GM19239 (cell line): ENCODE measurements at places on chromosomes 5 and 9.

DNA sequence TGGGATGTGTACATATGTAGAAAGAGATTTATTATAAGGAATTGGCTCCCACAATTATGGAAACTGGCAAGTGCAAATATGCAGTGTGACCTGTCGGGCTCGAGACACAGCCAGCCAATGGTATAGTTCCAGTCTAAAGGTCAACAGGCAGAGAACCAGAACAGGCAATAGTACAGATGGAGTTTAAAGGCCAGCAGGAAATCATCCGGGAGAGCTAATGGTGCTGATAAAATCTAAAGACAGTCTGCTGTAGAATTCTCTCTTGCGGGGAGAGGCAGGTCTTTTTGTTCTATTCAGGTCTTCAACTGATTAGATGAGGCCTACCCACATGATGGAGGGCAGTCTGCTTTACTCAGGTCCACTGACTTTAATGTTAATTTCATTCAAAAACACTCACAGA is 21.8 kb downstream of the ANKRD31 start:
- DNase-seq, result no peak

GRCh38 chr5:180084638-180085561 is 13.3 kb upstream of the RNF130 start:
- DNase-seq, result no peak

DNA sequence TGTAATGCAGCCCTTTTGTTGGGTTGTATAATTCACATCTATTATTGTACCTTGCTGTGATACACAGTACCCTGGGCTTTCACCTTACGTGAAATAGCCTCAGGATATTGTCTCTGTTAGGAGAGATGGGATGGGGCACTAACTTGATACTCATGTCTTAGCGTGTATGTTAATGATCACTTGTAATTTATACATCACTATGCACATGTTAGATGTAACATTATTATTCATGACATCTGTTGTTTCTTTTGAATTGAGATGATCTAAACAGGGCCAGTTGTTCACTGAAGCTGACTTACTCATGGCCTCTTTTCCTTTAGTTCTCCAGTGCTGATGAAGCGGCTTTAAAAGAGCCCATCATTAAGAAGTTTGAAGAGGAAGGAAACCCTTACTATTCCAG is 65.2 kb downstream of the MCCC2 start:
- DNase-seq, result no peak

GRCh38 chr5:173795601-173796000 is 92.5 kb upstream of the CPEB4 start:
- DNase-seq, result no peak

DNA sequence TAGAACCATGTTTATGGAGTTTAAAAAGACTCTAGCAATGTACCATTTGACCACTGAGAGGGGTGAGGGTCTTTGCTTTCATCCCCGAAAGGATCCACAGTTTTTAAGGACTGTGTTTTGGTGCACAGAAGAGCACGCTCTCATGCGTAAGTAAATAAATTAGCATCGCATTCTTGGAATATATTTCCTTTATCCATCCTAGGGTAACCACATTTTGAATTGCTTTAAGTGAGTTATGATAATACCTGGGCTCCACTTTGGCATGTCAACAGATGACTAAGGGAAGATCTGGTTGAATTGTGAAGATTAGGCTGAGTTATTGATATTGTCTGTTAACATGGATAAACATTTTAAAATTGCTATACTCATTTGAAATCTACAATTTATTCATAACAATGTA is 89.4 kb upstream of the EDIL3 start:
- no peak for DNase-seq

- no peak for DNase-seq
Measured at GRCh38 chr9:36995927-36996705, 38.0 kb downstream of the PAX5 start.

DNA sequence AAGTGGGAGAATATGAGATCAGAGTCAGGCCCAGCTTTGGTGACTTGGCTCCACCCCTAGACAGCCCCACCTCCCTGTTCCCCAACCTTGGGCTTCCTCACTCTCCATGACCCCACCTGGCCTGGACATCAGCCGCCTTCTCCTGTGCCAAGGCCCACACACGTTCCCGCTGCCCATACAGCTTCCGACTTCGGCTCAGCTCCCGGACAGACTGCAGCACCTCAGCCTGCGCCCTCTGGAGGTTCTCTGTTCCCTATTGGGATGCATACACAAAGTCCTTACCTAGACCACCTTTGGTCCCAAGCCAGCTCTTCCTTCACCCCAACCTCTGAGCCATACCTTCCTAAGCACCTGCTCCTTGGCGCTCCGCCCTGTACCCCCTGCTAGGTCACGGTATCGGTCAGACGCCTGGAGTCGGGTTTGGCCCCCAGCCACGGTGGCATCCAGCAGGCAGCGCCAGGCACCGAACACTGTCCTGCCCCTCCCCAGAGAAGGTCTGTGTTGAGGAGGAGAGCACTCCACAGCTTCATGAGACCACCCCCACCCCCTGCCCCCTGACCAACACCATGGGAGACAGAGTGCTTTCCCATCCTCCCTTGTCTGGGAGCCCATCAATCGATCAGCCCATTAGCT is 2.0 kb downstream of the FCHSD1 start:
- no peak for DNase-seq

DNA sequence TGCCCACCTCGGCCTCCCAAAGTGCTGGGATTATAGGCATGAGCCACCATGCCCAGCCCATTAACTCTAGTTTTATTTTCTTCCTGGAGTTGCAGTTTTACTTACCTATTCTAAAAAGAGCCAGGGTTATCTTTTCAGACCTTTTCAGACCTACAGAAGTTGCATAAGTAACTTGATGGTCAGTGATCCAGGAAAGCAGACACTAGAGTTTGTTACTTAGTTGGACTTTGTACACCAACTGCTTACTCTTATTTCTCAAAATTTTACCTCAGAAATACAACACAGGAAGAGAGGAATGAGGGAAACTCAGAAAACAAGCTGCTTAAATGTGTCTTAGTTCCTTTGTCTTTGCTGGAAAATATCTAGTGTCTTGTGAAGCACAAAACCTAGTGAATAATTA is 25.4 kb downstream of the RAD23B start:
- DNase-seq, result no peak

DNA sequence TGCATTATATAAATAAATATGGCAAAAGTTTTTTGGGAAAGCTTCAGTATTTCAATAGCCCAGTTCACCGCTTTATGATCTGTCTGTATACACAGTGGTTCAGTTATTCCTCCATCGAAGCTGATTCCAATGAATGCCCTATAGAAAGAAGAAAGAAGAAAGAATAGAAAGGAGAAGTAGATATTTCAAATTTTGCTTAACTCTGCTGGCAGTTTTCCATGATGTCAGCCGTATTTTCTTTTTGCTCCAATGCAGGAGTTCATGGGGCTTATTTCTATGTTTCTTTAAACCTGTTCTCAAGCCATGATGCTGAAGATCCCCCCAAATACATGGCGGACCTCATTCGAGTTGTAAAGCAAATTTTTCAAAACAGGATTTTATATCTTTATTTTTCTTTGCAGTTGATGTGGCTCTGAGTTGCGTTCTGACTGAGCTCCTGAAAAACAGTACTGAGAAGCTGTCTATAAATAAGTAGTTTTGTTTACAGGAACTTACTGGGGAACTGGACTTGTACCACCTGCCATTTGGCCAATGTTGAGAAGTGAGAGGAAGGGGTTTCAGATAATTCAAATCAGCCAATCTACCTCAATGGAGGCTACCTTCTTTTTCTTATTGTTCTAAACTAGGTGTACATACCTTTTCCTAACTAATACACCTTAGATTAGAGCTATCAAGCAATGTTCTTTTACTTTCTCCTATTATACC is 418.5 kb upstream of the MEF2C start:
- no peak for DNase-seq

DNA sequence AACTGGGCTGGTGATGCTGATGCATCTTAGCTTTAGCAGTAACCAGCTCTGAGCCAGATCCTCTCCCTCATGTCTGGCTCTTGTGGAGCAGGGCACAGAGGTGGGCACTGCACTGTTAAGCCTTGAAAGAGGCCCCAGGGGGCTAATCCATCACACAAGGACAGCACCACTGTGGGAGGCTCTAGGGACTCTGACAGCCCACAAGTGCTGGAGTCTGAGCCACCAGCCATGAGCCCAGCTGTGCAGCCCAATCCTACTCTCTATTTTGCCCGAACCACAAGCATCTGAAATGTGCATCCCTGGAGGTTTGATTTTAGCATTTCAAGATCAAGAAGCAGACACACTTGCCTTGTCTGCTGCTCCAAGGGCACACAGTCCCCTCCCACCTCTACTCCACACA is 407.1 kb upstream of the TRPC7 start:
- no peak for DNase-seq

DNA sequence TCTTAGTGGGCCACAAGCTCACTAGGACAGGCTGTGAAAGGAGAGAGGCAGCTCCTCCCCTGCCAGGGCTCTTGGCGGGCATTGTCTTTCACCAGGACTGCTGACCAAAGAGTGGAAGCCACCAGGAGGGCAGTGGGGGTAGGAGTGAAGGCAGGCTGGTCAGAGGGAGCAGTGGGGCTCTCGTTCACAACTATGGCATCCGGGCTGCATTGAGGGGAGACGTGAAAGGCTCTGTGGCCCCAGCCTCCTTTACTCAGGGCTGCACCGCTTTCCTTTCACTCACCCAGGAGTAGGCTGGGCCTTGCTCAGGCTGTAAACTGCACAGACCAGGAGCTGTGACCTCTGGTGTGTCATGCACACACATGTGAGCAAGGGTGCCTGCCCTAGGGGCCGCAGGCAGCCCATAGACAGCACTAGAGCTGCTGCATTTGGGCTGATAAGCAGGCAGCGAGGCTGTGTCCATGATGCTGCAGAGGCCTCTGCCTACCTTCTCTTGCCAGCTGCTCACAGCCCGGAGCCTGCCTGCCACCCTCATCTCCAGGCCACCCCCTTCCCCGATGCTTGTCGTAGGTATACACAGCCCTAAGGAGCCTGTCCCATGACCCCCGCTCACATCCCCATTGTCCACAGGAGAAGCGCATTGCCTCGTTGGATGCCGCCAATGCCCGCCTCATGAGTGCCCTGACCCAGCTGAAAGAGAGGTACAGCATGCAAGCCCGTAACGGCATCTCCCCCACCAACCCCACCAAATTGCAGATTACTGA is 130.4 kb downstream of the DAB2IP start:
- no peak for DNase-seq

GRCh38 chr5:180785794-180786221 is 16.8 kb downstream of the MGAT1 start:
- no peak for DNase-seq

- no peak for DNase-seq
Measured at GRCh38 chr9:35757226-35757891, 3.3 kb upstream of the MSMP start.

DNA sequence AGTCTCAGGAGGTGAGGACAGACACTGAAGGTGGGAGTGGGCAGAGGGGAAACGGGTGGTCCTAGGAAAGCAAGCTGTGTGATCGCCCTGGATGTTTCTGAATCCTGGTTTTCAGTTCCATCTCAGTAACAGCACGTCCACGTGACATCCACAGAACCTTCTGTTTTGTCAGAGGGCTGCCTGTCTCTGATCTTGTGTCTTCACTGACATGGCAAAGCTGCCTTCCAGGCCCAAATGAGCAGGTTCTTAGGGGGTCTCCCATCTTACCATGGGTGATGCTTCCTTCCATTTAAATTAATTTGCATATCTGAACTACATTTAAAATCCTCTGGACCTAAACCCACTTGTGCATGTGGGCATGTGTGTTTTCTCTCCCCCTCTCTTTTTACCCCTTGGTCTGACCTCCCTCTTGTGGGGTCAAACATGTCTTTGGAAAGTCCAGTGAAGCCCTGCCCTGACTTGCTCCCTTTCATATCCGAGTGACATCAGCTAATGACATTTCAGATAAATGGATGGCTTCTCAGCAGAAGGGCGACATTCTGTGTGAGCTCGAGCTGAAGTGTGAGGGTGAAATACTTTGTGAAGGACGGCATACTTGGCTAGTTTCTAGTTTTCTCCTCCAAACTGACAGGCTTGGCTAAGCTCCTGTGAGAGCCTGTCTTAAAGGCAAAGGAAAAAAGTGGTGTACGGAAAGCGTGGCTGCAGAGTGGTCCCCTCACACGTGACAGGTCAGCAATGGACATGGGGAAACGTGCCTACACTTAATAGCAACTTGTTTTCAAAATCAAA is 204.8 kb upstream of the S1PR3 start:
- no peak for DNase-seq

GRCh38 chr5:172167895-172168294 is 20.1 kb downstream of the STK10 start:
- no peak for DNase-seq

DNA sequence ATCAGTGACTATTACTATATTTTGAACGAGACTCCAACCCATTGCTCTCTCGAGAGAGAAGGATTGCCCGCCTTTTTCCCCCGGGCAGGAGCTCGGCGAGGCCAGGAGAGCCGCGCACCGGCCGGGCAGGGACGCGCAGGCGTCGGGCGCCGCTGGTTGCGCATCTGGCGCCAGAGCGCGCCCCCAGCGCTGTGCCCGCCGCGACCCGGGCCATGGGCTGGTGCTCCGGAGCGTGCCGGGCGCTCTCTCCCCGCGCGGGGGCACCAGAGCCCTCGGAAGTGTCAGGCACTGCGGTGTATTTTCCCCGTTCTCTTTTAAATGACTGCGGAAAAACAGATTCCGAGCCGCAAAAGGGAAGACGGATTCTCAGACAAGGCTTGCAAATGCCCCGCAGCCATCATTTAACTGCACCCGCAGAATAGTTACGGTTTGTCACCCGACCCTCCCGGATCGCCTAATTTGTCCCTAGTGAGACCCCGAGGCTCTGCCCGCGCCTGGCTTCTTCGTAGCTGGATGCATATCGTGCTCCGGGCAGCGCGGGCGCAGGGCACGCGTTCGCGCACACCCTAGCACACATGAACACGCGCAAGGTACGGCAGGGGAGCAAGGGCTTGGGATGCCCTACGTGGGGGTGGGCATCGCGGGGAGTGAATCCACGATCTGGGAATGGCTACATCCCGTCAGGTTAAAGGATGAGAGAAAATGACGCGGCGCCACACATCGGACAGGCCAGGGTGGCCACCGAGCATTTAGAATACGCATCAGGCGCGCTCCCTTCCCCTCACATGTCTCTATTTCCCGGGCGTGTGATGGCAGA is 1.1 kb upstream of the NTRK2 start:
- peak; percentile 56 for DNase-seq

- DNase-seq, result no peak
Measured at GRCh38 chr5:11048760-11049159, 287.7 kb upstream of the DAP start.

DNA sequence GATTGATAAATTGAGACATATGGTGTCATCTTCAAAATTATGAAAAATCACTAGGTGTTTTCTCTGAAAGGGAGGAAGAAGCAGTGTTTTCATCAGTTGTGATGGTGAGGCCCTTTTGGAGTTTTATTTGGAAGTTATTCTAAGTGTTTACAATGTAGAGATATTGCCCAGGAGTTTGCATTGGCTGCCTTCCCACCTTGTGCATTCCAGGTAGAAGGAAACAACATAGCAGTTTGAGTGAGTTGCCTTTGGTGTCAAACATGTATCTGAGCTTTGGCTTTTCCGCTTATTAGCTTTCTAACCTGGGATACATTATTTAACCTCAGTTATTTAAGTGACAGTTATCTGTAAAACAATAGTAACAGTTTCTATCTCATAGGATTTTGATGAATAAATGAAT is 122.5 kb downstream of the SCAMP1 start:
- DNase-seq, result no peak
